ENCODE measurements at places on chromosomes 7 and 10. TPM values are rescaled to one million over a fixed set of nuclear protein-coding genes. Genes with fewer than 3 reads are reported as not detected.

DNA sequence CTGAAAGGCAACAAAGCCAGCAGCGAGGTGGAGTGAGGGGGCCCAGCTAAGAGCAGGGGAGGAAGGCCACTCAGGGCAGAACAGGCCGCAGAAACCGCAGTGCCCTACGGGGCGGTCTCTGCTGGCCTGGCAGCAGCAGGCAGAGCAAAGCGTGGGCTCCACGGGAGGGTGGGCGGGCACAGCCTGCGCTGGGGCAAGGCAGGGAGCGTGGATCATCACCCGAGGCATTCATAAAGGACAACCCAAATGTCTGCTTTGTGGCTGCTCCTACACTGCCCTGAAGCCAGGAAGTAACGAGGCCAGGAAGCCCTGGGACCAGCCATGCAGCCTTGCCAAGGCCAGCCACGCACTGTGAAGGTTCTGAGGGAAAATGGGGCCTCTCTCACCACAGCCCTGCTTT, 127.5 kb downstream of the MAD1L1 start:
- DNase-seq, result no peak

- no peak for DNase-seq
Measured at GRCh38 chr10:17387861-17388503, 66.4 kb downstream of the ST8SIA6 start.

GRCh38 chr10:102678068-102678400, 33.8 kb downstream of the TRIM8 start:
- no peak for DNase-seq

DNA sequence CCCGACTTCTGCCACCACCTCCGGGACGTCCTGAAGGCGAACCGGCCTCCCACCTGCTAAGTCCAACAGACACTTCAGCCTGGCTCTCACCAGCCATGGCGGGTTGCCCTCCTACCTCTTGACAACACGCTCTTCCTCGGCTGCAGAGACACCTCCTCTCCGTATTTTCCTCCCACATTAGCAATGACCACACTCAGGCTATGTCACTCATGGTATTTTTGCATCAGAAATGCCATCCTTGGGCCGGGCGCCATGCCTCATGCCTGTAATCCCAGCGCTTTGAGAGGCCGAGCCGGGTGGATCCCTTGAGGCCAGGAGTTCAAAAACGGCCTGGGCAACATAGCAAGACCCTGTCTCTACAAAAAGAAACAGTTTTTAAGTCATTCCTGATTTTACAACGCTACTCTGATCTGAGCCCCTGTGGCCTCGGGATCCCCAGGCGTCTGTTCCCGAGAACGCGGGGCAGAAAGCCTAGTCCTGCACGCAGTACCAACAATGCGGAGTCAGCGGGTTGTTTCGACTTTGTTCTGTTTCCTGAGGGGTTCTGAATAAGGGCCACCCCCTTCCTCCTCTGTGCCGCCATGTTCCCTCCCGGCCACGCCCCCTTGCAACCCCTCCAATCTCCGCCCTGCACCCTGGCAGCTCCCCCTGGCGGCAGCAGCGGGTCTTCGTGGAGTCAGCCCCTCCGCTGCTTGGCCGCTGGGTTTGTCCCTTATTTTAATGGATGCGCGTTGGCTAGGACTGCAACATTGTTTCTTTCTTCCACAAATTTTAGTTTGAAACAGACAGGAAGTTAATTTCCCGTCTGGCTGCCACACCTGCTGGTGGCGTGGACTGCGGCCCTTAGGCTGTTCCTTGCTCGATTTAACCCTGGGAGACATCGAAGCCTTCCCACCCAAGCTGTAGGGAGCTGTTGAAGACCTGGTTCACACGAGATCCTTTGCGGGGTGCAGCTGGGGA, 9.7 kb upstream of the ZFAND2A start:
- DNase-seq, result no peak

- DNase-seq, result no peak
Measured at GRCh38 chr7:138144958-138145357, 68.7 kb downstream of the AKR1D1 start.

PGAM2 gene
- 3.4 TPM for polyA plus RNA-seq

GARIN1A gene
- 4.8 TPM for polyA plus RNA-seq

TMEM270 gene
- not detected for polyA plus RNA-seq
